ENCODE measurements at places on chromosomes 12 and 14. TPM values are rescaled to one million over a fixed set of nuclear protein-coding genes. Genes with fewer than 3 reads are reported as not detected.

The CBLN3 gene
- 1.5 TPM for total RNA-seq

The TSPAN11 gene
- under 0.01 TPM for total RNA-seq

The TNS2 gene
- total RNA-seq, result 34.7 TPM

The CORO1C gene
- 426 TPM for total RNA-seq

The AMN1 gene
- total RNA-seq, result 8.6 TPM

The BCAT1 gene
- 186 TPM for total RNA-seq

Data from regular cardiac myocyte (primary cell).